ENCODE measurements at places on chromosomes 16 and 17.

GRCh38 chr16:70661918-70662641, 15.7 kb downstream of the IL34 start:
- DNase-seq, result no peak
- no peaks in the 10 kb centered on the region for H3K4me1 ChIP-seq
- H3K27me3 ChIP-seq, result no peaks in the 10 kb centered on the region
- H3K4me3 ChIP-seq, result no peak overlapping the region

GRCh38 chr17:65896889-65897288, 295.0 kb downstream of the CEP112 start:
- no peaks in the 10 kb centered on the region for H3K4me1 ChIP-seq
- H3K36me3 ChIP-seq, result no peaks in the 10 kb centered on the region
- no peak for DNase-seq
- no peak overlapping the region for H3K4me3 ChIP-seq
- H3K27ac ChIP-seq, result no peak overlapping the region
- no peaks in the 10 kb centered on the region for H3K27me3 ChIP-seq

GRCh38 chr17:16888413-16889087, 83.4 kb downstream of the TNFRSF13B start:
- no peak overlapping the region for H3K4me3 ChIP-seq
- DNase-seq, result no peak
- no peaks in the 10 kb centered on the region for H3K36me3 ChIP-seq
- H3K27me3 ChIP-seq, result peaks cover 2% of the 10 kb centered on the region
- H3K27ac ChIP-seq, result no peak overlapping the region

DNA sequence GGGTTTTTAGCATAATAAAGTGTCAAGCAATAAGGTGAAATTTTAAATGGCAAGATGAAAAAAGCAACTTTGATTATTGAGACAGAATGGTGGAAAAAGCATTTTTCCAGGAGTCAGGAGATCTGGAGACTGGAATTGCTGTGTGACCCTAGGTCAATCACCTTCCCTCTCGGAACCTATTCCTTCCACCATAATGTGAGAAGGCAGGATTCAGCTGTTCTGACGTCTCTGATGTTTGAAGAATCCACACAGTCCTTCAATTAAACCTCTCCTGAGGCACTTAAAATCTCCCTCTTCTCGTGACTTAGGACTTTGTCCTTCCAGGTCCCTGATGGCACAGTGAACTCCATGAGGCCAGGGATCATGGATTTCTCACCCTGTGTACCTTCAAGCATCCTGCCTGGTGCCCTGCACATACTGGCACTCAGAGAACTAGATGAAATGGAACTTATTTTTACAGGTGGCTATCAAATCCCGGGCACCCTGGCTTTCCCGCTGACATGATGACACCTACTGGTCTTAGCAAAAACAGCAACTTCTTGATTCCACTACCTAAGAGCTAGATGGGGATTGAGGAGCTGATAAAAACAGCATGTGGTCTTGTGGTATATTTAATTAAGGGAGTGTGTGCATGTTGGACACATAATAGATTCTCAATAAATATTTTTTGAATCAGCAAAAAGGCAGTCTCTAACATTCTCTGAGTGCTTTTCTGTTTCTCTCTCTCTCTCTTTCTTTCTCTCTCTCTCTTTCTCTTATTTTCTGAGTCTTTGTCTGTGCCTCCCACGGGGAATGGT, 2.3 kb upstream of the CCDC182 start:
- no peak for DNase-seq
- H3K27ac ChIP-seq, result peak overlapping the region; percentile 23
- H3K4me3 ChIP-seq, result no peak overlapping the region
- H3K27me3 ChIP-seq, result no peaks in the 10 kb centered on the region

DNA sequence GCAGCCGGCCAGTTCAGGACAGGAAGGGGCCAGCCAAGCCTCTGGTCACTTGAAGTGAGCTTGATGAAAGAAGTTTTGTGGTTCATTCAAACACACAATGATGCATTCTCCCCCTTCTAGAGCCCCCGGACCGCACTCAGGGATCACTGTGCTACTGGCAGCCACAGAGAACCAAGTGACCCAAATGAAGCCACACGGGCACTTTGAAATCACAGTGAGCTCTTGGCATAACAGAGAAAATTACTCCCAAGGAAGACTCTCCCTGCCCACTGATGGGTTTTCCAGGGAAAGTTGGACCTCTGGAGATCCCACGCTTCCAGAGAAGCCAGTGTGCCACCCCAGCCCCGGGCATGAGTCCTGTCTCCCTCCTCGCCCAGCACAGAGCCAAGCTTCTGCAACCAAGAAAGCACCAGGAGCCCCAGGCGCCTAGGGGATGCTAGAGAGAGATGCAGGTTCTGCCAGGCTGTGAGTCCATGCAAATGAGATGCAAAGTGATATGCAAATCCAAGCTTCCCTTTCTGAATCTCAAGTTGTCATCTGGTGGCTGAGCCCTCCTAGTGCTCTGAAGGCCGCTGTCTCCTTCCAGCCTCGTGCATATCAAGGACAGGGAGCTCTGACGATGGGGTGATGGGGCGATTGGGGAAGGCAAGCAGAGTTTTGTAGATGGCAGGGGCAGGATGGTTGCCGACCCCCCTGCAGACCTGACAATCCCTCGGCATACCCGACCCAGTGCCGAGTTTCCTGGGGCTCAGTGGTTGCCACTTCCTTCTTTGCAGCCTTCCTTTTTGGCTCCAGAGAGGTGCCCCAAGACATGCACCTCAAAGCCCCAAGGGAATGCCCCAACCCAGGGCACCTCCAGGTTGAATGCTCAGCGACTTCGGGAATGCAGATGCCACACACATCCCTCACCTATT, 59.7 kb upstream of the TNRC6C start:
- H3K4me3 ChIP-seq, result no peak overlapping the region
- H3K36me3 ChIP-seq, result no peaks in the 10 kb centered on the region
- no peak overlapping the region for H3K27ac ChIP-seq
- no peaks in the 10 kb centered on the region for H3K4me1 ChIP-seq
- DNase-seq, result no peak

GRCh38 chr16:52871481-52871880, 181.2 kb downstream of the CHD9NB start:
- no peaks in the 10 kb centered on the region for H3K36me3 ChIP-seq

DNA sequence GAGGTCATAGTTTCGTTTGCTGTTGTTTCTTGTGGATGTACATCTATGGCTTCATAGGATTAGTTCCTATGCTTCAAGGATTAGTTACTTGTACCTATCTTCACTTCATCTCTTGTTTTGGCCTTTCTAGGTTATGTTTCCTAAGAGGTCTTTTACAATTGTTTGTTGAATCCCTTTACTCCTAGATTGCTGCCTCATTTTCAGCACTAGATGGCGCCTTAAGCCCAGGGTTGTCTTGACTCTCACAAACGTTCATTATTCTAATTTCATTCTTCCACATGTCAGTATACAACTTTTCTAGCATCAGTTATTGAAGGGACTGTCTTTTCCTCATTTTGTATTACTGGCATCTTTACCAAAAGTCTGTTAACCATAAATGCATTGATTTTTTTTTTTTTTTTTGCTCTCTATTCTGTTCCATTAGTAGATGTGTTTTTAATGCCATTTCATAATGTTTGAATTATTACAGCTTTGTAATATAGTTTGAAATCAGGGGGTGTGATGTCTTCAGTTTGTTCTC, 45.0 kb upstream of the NACA2 start:
- no peak overlapping the region for H3K4me3 ChIP-seq
- no peak overlapping the region for H3K27ac ChIP-seq
- peak; percentile 61 for DNase-seq
- no peaks in the 10 kb centered on the region for H3K4me1 ChIP-seq

DNA sequence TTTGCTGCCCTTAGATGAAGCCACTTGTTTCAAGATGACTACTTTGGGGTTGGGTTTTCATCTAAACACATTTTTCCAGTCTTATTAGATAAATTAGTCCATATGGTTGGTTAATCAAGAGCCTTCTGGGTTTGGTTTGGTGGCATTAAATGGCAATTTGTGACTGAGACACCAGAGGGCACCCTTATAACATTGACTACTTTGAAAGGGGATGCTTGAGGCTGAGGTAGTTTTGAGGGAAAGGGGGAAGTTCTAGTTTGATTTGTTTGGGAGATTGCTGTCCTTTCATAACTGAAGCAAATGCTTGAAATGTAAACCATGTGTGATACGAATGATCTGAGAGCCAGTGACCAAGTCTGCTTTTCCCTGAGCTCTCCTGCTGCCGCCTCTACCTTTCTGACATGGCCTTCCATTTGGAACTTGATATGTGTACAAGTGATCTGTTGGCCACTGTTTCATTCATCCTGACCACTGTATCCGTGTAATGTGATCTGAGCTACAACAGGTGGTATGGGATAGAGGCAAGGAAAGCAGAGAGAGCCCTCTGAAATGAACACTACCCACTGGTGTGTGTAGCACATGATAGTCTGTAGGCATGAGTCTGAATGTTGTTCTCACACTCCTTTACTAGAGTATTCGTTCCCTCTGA, 5.8 kb upstream of the RARA start:
- H3K36me3 ChIP-seq, result peaks cover 17% of the 10 kb centered on the region
- DNase-seq, result no peak
- no peaks in the 10 kb centered on the region for H3K27me3 ChIP-seq
- no peak overlapping the region for H3K4me3 ChIP-seq

GRCh38 chr17:34703533-34703932, 124.2 kb downstream of the TMEM132E start:
- no peak for DNase-seq
- H3K4me3 ChIP-seq, result no peak overlapping the region
- H3K27ac ChIP-seq, result no peak overlapping the region
- no peaks in the 10 kb centered on the region for H3K36me3 ChIP-seq

DNA sequence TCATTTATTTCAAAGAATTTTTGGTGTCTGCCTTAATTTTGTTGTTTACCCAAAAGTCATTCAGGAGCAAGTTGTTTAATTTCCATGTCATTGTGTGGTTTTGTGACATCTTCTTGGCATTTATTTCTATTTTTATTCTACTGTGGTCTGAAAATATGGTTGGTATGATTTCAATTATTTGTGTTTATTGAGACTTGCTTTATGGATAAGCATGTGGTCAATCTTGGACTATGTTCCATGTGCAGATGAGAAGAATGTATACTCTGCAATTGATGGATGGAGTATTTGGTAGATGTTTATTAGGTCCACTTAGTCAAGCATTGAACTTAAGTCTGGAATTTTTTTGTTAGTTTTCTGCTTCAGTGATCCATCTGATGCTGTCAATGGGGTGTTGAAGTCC, 383.0 kb downstream of the PMP22 start:
- H3K27ac ChIP-seq, result no peak overlapping the region
- no peak for DNase-seq
- no peak overlapping the region for H3K4me3 ChIP-seq
- no peaks in the 10 kb centered on the region for H3K4me1 ChIP-seq
- peaks cover 18% of the 10 kb centered on the region for H3K36me3 ChIP-seq
- peaks cover 32% of the 10 kb centered on the region for H3K27me3 ChIP-seq

DNA sequence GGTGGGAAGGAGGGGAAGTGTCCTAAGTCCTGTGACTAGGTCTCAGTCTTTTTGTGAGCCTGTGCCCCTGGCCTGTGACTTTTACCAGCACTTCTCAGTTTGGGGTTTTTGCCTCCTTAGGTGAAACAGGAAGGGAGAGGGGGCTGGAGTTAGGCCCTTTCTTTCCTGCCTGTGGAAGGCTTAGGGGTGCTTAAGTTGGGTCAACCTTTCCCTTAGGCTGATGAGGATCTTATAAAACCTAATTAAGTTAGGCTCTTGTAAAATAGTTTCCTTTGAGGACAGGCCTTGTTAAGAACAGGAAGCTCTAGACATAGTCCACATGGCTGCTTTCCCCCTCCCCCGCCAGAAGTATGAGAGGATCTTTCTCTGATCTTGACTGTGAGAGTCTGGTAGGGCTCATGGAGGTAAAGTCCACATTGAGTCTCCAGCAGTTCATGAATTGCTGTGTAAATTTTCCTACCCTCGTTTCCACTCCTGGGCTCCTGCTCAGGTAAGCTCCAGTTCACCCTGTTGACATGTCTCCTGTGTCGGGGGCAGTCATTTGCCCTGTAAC, 17.0 kb upstream of the DNASE1 start:
- H3K4me1 ChIP-seq, result peaks cover 30% of the 10 kb centered on the region
- no peaks in the 10 kb centered on the region for H3K36me3 ChIP-seq
- no peak for DNase-seq
- H3K27me3 ChIP-seq, result no peaks in the 10 kb centered on the region

GRCh38 chr17:40978575-40979151, 5.5 kb downstream of the KRT40 start:
- H3K27ac ChIP-seq, result no peak overlapping the region
- peaks cover 21% of the 10 kb centered on the region for H3K27me3 ChIP-seq
- no peak overlapping the region for H3K4me3 ChIP-seq
- H3K4me1 ChIP-seq, result no peaks in the 10 kb centered on the region

DNA sequence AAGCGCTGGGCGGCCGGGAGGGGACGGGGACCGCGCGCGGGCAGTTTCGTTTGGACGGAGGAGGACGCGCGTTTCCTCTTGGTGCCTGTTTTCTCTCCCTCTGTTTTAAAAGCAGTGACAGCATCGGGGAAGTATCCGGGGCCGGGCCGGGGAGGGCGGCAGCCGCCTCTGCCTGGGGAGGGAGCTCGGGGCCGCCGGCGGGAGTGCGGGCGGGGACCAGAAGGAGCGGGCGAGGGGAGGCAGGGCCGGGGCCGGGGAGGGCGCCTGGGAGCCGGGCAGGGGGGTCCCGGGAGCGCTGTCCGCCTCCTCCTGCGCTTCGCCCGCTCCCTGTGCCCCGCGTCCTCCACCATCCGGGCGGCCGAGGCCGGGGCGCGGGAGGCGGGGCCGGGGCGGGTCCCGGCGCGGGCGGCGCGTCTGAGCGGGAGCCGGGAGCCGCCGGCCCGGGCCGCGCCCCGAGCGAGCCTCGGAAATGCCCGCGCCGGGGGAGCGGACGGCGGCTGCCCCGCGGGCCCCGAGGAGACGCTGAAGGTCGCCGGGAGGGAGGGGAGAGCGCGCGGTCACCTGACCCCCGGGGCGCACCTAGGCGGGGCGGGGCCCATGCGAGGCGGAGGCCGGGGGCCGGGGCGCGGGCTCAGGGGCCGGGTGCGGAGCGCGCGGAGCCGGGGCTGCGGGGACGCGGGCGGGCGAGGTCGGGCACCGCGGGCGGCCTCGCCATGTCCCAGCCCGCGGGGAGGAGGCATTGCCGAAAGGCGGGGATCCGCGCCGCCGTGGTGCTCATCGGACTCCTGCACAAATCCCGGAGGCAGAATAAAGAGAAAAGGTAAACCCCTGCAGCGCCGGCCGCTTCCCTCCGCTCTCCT, 57.3 kb downstream of the RAP1GAP2 start:
- H3K4me3 ChIP-seq, result peak overlapping the region; percentile 83
- H3K36me3 ChIP-seq, result no peaks in the 10 kb centered on the region
- H3K4me1 ChIP-seq, result peaks cover 43% of the 10 kb centered on the region

DNA sequence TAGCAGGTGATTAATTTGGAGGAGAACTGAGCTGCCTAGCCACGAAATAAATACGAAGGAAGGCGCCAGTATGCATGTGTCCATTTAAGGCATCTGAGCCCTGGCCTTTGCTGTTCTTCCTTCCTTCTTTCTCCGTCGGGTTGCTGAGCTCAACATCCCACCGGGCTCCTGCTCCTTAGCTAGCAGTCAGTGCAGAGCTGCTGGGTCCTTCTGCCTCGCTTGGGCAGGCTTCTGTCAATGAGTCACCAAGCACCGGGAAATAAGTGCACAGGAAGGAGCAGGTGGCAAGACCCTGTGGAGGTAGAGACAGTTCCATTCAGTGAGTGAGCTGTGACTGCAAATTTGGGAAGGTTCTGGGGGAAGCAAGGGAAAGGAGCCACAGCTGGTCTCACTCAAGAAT, 120.7 kb downstream of the CCDC182 start:
- H3K27me3 ChIP-seq, result no peaks in the 10 kb centered on the region
- no peaks in the 10 kb centered on the region for H3K36me3 ChIP-seq
- H3K4me3 ChIP-seq, result no peak overlapping the region
- DNase-seq, result no peak
